ENCODE measurements at places on chromosomes 1 and 21. TPM values are rescaled to one million over a fixed set of nuclear protein-coding genes. Genes with fewer than 3 reads are reported as not detected.

SMIM1 gene
- 7.5 TPM for total RNA-seq

KCNH1 gene
- total RNA-seq, result 7.8 TPM

CRABP2 gene
- 2.4 TPM for total RNA-seq

NHLH1 gene
- 1,198 TPM for total RNA-seq

C4BPA gene
- not detected for total RNA-seq

CBR1 gene
- total RNA-seq, result 18.2 TPM

KIF2C gene
- total RNA-seq, result 8.6 TPM

TRMT13 gene
- 11.4 TPM for total RNA-seq

SPRR4 gene
- total RNA-seq, result not detected

C1orf116 gene
- not detected for total RNA-seq

HSD3B2 gene
- not detected for total RNA-seq

GJA8 gene
- total RNA-seq, result not detected

GRCh38 chr1:6770751-6771440 is 14.4 kb upstream of the CAMTA1 start:
- H3K27ac ChIP-seq, result no peak overlapping the region
- peaks cover 14% of the 10 kb centered on the region for H3K4me1 ChIP-seq
- no peaks in the 10 kb centered on the region for H3K36me3 ChIP-seq
- no peak for DNase-seq
- peaks cover 3% of the 10 kb centered on the region for H3K27me3 ChIP-seq

DNA sequence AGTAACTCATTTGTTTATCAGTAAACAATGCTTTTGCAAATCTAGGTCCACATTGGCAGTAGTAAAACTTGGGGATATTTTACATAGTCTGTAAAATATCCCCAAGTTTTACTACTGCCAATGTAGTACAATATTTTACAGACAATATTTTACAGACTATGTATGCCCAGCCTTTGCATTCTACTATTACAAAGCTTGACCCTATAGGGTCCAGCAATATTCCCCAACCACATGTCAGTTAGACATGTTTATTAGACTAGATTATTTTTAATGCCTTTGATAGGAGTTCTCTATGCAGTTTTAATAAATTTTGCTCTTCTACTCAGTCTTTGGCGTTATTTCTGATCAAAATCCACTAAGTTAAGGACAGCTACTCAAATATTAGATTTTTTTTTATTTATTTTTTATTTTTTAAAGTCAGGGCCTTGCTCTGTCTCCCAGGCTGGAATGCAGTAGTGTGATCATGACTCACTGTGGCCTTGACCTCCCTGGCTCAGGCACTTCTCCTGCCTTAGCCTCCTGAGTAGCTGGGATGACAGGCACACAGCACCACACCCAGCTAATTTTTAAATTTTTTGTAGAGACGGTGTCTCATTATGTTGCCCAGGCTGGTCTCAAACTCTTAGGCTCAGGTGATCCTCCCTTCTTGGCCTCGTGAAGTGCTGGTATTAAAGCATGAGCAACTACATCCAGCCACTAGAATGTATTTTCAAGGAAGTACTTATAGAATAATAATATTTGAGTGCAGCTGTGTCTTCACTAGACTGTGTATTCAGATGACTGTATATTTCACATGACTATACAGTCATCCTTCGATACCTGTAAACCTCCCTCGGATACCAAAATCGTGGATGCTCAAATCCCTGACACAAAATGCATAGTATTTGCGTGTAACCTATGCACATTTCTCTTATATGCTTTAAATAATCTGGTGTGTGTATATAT is 19.8 kb downstream of the MIER1 start:
- no peak for DNase-seq
- no peak overlapping the region for H3K4me3 ChIP-seq
- no peak overlapping the region for H3K27ac ChIP-seq
- H3K4me1 ChIP-seq, result no peaks in the 10 kb centered on the region

DNA sequence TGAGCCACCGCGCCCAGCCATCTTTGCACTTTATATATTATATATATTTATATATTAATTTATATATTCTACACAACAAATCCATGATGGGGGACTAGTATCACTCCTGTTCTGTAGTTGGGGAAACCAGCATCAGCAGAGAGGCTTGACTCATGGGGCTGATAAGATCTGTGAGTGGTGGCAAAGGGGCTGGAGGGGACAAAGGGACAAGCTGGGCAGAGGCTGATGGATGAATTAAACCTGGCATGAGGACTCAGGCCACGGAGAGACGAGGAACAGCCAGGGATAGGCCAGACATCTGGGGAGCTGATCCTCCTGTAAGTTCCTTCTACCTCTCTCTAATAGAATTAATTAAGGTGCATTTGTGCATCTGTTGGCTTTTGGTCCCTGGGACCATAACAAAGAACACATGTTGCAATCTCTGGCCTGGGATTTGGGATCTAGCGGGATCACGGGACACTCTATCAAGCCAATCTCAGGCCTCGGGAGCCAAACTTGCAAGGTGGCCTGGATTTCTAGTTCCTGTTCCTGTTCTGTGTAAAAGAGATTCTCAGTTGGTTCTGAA is 7.6 kb downstream of the CNR2 start:
- no peak overlapping the region for H3K4me3 ChIP-seq
- DNase-seq, result no peak
- peaks cover 11% of the 10 kb centered on the region for H3K36me3 ChIP-seq
- H3K4me1 ChIP-seq, result peaks cover 4% of the 10 kb centered on the region
- peaks cover 20% of the 10 kb centered on the region for H3K27me3 ChIP-seq

- H3K27me3 ChIP-seq, result peaks cover 14% of the 10 kb centered on the region
- H3K4me3 ChIP-seq, result no peak overlapping the region
- no peak overlapping the region for H3K27ac ChIP-seq
- H3K4me1 ChIP-seq, result peaks cover 39% of the 10 kb centered on the region
- H3K36me3 ChIP-seq, result no peaks in the 10 kb centered on the region
Observed at GRCh38 chr1:201053155-201053860, 29.8 kb upstream of the KIF21B start.

- peak; percentile 63 for DNase-seq
- peak overlapping the region; percentile 92 for H3K4me3 ChIP-seq
- H3K27ac ChIP-seq, result peak overlapping the region; percentile 60
- H3K27me3 ChIP-seq, result peaks cover 5% of the 10 kb centered on the region
- H3K4me1 ChIP-seq, result peaks cover 12% of the 10 kb centered on the region
Observed at GRCh38 chr1:230067871-230068620, 1.0 kb downstream of the GALNT2 start.

DNA sequence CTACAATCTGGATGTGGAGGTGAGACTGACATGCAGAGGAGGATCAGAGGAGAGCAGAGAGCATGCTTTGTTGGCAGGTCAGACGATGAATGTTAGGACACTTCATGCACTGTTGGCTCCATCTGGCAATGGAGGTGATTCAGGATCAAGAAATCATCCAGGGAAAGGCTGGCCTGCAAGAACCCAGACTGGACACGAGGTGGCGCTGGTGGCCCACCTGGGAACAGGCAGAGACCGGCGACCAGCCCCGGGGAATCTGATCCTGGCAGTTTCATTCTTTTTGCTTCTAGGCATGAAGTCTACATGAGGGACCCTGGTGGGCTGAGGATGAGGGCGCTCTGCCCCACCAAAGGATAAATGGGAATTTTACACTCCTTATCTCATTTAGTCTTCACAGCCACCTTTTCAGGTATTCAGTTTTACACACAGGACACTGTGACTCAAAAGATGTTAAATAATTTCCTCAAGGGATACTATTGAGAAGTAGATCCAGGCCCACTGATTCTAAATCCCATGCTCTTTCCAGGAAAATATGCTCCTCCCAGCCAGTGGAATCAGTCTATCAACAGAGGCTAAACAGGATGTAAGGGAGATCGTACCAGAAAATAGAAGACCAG is 26.2 kb upstream of the SCMH1 start:
- no peak overlapping the region for H3K4me3 ChIP-seq
- H3K27me3 ChIP-seq, result no peaks in the 10 kb centered on the region
- peaks cover 20% of the 10 kb centered on the region for H3K4me1 ChIP-seq
- DNase-seq, result peak; percentile 88
- no peak overlapping the region for H3K27ac ChIP-seq

DNA sequence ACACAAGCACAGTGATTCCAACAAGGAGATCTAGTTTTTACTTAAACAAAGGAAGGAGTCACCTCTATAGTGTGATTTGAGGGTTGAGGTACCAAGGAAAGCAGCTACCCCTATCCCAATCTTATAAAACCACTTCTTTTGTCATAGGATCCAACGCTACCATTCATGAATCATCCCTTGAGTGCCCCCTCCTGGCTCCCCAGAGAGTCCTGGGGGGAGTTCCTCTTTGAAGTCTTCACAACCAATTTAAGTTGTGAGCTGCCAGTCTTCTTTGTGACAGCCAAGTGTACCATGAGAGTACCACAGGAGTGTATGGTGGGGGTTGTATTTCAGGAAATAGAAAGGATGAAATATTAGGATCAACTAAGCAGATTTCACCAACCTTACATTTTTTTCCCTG is 39.1 kb upstream of the NHLH2 start:
- H3K4me3 ChIP-seq, result no peak overlapping the region
- no peak for DNase-seq
- H3K4me1 ChIP-seq, result peaks cover 12% of the 10 kb centered on the region
- no peaks in the 10 kb centered on the region for H3K36me3 ChIP-seq

DNA sequence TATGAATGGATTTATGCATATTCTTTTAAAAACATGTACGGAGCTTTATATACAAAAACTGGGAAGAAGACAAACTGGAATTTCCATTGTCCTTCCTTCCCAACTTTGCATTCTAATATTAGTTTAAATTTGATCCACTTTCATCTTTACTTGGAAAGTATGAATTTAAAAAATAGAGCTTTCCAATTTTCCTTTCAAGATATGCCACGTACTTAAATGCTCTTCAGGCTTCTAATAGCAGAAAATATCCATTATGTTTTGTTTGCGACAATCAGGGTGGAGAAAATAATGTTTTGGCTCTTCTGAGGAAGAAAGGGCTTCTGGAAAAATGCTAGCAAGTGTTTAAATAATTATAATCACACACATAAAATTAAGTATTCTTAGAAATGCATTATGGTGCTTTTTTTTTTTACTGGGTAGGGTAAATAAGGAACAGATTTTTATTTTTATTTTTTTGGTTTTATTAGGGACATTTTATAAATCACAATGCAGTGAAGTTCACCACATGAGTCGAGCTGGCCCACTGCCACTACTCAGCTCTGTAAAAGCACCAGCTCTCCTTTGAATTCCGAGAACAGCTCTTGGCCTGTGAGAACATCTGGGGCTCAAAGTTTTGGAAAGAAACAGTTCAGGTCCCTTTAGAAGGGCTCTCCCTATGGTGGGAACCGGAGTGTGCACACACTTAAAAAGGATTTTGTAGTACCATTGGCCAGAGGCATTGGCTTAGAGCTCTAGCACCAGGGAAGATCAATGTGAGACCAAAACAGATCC is 287.4 kb upstream of the LYPLAL1 start:
- no peak overlapping the region for H3K27ac ChIP-seq
- no peak overlapping the region for H3K4me3 ChIP-seq
- H3K36me3 ChIP-seq, result no peaks in the 10 kb centered on the region
- H3K4me1 ChIP-seq, result no peaks in the 10 kb centered on the region

- H3K36me3 ChIP-seq, result peaks cover 21% of the 10 kb centered on the region
- H3K27ac ChIP-seq, result peak overlapping the region; percentile 100
- peaks cover 45% of the 10 kb centered on the region for H3K4me1 ChIP-seq
- peak overlapping the region; percentile 97 for H3K4me3 ChIP-seq
- DNase-seq, result peak; percentile 68
Observed at GRCh38 chr1:160367934-160368923, 1.4 kb downstream of the NHLH1 start.

GRCh38 chr1:5464366-5464765 is 527.9 kb downstream of the NPHP4 start:
- DNase-seq, result no peak
- H3K4me1 ChIP-seq, result no peaks in the 10 kb centered on the region
- peaks cover 17% of the 10 kb centered on the region for H3K36me3 ChIP-seq
- no peak overlapping the region for H3K4me3 ChIP-seq

DNA sequence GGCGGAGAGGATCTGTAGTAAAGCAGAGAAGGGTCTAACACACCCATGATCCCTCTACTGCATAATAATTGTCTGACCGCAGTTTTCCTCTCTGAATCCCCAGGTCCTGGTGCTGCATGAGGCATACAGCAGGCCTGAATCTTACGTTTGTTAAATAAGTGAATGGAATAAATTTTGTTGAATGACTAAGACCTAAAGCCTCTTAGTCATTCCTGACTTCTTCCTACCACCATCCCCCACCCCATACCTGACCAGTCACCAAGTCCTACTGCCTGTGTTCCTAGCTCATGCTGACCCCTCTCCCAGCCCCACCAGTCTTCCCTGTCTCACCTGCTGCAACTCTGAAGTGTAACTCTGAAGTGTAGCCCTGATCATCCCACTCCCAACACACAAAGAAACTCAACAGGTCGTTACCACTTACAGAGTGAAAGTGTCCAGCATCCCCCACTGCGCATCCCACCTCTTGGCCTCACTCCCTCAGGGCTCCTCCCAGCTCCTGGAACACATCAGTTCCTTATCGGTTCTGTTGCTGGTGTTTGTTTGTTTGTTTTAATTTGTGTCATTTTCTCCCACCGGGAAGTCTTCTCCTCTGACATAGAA is 9.7 kb downstream of the GJA5 start:
- H3K4me3 ChIP-seq, result no peak overlapping the region
- H3K27me3 ChIP-seq, result no peaks in the 10 kb centered on the region
- H3K4me1 ChIP-seq, result peaks cover 4% of the 10 kb centered on the region
- DNase-seq, result no peak
- H3K36me3 ChIP-seq, result no peaks in the 10 kb centered on the region

DNA sequence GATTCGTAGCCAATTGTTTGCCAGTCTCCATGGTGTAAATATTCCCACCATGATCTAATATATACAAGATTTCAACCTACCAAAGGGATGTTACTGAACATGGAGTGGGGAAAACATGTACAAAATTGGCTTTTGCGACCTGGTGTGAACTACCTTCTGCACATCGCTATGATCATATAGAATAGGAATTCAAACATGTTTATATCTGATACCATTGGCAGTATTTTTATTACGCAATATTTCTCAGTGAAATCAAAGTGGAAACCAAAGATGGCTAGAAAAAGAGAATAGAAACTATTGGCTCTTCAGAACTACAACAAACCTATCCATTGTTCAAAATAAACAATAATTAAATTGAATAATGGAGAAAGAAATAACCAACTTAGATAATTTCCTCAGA is 285.1 kb downstream of the TPR start:
- peaks cover 9% of the 10 kb centered on the region for H3K4me1 ChIP-seq
- no peaks in the 10 kb centered on the region for H3K27me3 ChIP-seq
- DNase-seq, result no peak
- H3K27ac ChIP-seq, result no peak overlapping the region

DNA sequence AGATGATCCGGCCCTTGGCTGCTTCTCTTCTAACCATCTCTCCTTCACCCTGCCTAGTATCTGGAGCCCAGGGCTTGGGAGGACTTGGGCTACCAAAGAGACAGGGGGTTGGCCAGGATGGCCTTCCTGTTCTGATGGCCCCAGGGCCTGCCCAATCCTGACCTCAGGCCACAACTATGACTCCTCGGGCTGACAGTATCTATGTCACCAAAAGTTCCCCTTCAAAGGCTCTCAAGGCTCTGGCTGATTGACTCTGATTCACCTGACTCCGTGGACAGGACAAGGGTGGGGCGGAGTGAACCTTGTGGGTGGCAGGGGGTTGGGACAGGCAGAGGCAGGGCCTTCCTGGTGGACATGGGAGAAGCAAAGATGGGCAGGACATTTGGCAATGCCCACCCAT is 12.7 kb downstream of the MEF2D start:
- peaks cover 28% of the 10 kb centered on the region for H3K27me3 ChIP-seq
- H3K4me3 ChIP-seq, result peak overlapping the region; percentile 90
- H3K36me3 ChIP-seq, result no peaks in the 10 kb centered on the region
- peaks cover 64% of the 10 kb centered on the region for H3K4me1 ChIP-seq
- H3K27ac ChIP-seq, result peak overlapping the region; percentile 100

GRCh38 chr1:248838357-248839167 is 538 bp downstream of the ZNF672 start:
- no peaks in the 10 kb centered on the region for H3K27me3 ChIP-seq
- H3K27ac ChIP-seq, result peak overlapping the region; percentile 88
- H3K36me3 ChIP-seq, result no peaks in the 10 kb centered on the region
- peak overlapping the region; percentile 91 for H3K4me3 ChIP-seq

All from glutamatergic neuron (in vitro differentiated cells).